ENCODE measurements at places on chromosomes 2 and 18.

DNA sequence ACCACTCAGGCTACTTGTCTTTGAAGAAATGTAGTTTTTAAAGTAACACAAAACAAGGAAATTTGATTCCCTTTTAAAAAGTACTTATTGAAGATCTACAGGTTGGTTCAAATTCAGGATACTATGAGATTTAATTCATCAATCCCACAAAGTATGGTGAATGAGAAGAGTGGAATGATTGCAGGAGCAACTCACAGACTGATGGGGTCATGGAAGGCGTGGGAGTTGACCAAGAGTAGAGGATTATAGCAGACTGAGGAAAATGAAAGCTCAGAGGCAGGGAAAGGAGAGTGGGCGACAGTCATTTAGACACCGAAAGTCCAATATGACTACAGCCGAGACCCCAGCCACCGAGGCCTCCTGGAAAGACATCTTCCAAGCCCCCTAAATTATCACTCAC, 12.5 kb upstream of the DAPL1 start:
- H3K4me1 ChIP-seq = no peaks in the 10 kb centered on the region
- H3K27me3 ChIP-seq = peaks cover 14% of the 10 kb centered on the region

- peaks cover 11% of the 10 kb centered on the region for H3K36me3 ChIP-seq
- no peak overlapping the region for H3K4me3 ChIP-seq
- H3K27me3 ChIP-seq = no peaks in the 10 kb centered on the region
These were observed 161.1 kb downstream of the FAM210A start for GRCh38 chr18:13565228-13565627.

- no peak overlapping the region for H3K4me3 ChIP-seq
- H3K27ac ChIP-seq = no peak overlapping the region
- no peaks in the 10 kb centered on the region for H3K36me3 ChIP-seq
- no peak for DNase-seq
These were observed 3.9 kb upstream of the TNS1 start for GRCh38 chr2:218006741-218007140.

DNA sequence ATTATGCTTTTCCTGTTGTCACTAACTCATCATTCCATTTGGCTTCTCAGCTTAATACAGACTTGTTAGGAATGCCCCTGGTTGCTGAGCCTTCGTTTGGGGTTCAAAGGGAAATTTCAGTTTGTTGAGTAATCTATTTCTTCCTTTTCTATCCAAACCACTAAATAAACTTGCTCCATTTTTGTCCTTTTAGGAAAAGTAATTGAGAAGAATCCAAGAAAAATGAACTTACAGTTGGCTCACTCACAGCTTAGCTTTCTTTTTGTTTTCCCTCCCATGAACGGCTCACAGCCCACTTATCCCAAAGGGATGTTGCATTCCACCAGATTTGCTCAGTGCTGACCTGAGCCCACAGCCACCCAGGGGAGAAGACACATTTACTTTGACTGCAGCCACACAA, 73.9 kb downstream of the SOX11 start:
- H3K4me3 ChIP-seq = no peak overlapping the region
- H3K36me3 ChIP-seq = no peaks in the 10 kb centered on the region
- no peaks in the 10 kb centered on the region for H3K27me3 ChIP-seq
- H3K4me1 ChIP-seq = no peaks in the 10 kb centered on the region
- no peak for DNase-seq
- H3K27ac ChIP-seq = no peak overlapping the region

GRCh38 chr2:237351046-237351445, 62.9 kb downstream of the COL6A3 start:
- no peak overlapping the region for H3K4me3 ChIP-seq
- DNase-seq = no peak
- H3K4me1 ChIP-seq = no peaks in the 10 kb centered on the region
- H3K27ac ChIP-seq = no peak overlapping the region
- peaks cover 52% of the 10 kb centered on the region for H3K36me3 ChIP-seq

GRCh38 chr2:229268626-229269025, 2.5 kb downstream of the PID1 start:
- no peak overlapping the region for H3K4me3 ChIP-seq
- H3K27me3 ChIP-seq = peaks cover 35% of the 10 kb centered on the region
- no peak for DNase-seq
- no peaks in the 10 kb centered on the region for H3K36me3 ChIP-seq
- no peaks in the 10 kb centered on the region for H3K4me1 ChIP-seq
- H3K27ac ChIP-seq = no peak overlapping the region

DNA sequence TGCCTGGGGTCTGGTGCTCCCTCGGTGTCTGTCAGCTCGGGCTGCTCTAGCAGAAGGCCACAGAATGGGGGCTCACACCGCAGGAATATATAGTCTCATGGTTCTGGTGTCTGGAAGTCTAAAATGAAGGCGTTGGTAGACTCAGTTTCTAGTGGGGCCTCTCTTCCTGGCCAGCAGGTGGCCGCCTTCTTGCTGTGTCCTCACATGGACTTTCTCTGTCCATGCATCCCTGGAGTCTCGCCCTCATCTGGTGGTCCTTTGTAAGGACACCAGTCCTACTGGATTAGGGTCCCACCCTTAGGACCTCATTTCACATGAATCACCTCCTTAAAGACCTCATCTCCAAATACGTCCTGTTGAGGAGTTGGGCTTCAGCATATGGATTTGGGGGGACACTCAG, 65.7 kb downstream of the RRM2 start:
- H3K36me3 ChIP-seq = peaks cover 5% of the 10 kb centered on the region
- H3K4me3 ChIP-seq = no peak overlapping the region
- H3K4me1 ChIP-seq = no peaks in the 10 kb centered on the region
- no peaks in the 10 kb centered on the region for H3K27me3 ChIP-seq

- no peaks in the 10 kb centered on the region for H3K4me1 ChIP-seq
- no peak overlapping the region for H3K27ac ChIP-seq
- no peak for DNase-seq
- H3K4me3 ChIP-seq = no peak overlapping the region
These were observed 167.5 kb downstream of the ALK start for GRCh38 chr2:29753671-29754444.

DNA sequence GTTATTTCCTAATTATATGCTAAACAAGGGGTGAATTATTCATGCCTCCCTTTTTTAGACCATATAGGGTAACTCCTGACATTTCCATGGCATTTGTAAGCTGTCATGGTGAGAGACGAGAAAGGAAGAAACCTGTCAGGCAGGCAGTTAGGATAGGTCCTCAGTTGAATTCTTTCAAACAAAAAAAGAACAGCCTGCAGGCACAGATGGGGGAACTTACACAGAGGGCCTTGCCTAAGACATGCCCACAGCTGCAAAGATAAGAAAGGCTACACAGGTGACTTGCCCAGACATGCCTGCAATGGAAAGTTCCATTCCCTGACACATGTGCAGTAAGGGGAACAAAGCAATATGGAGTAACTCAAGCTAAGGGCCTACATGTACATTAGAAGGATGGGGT, 128.1 kb downstream of the TMEM163 start:
- H3K4me1 ChIP-seq = peaks cover 4% of the 10 kb centered on the region
- no peak overlapping the region for H3K4me3 ChIP-seq
- DNase-seq = no peak
- peaks cover 2% of the 10 kb centered on the region for H3K27me3 ChIP-seq
- H3K36me3 ChIP-seq = no peaks in the 10 kb centered on the region

DNA sequence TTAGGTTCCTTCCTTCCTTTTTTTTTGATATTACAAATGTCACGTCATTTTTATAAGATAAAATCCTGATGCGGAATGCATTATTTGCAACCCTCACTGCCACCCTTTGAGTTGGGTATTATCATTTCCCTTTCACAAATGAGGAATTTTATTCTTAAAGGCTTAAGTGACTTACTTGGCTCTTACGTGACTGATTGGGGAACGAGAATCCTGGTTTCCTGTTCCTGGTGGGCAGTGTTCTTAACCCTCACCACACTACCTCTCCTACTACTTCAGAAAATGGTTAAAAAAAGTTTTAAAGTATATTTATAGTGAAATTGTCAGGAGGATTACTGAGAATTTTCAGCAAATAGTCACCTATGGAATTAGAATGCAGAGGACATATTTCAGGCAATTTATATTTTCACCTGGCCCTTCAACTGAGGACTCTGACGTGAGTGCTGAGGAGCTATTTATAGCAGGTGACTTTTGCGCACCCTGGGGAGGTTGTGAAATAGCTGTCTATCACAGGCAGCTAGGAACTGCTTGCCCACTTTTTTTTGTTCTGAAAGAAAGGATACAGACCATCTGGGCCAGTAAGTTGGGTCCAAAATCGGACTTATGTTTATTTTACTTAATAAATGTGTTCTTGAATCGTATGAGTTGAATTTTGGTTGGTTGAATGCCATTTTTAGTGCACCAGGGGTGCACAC, 18.7 kb upstream of the RASGRP3 start:
- no peak overlapping the region for H3K4me3 ChIP-seq
- H3K27me3 ChIP-seq = no peaks in the 10 kb centered on the region
- no peak for DNase-seq
- peaks cover 2% of the 10 kb centered on the region for H3K4me1 ChIP-seq
- H3K27ac ChIP-seq = no peak overlapping the region

- peaks cover 90% of the 10 kb centered on the region for H3K4me1 ChIP-seq
- DNase-seq = no peak
- no peaks in the 10 kb centered on the region for H3K27me3 ChIP-seq
- H3K36me3 ChIP-seq = no peaks in the 10 kb centered on the region
- no peak overlapping the region for H3K4me3 ChIP-seq
These were observed 73.2 kb downstream of the MAP4K4 start for GRCh38 chr2:101770726-101771125.

GRCh38 chr2:175844169-175844568, 157.9 kb downstream of the LNPK start:
- H3K27ac ChIP-seq = no peak overlapping the region
- H3K36me3 ChIP-seq = no peaks in the 10 kb centered on the region
- H3K27me3 ChIP-seq = peaks cover 31% of the 10 kb centered on the region
- H3K4me1 ChIP-seq = no peaks in the 10 kb centered on the region
- DNase-seq = no peak
- no peak overlapping the region for H3K4me3 ChIP-seq

- no peaks in the 10 kb centered on the region for H3K4me1 ChIP-seq
- H3K27ac ChIP-seq = no peak overlapping the region
- H3K36me3 ChIP-seq = no peaks in the 10 kb centered on the region
These were observed 41.3 kb downstream of the COL4A3 start for GRCh38 chr2:227205701-227206100.

DNA sequence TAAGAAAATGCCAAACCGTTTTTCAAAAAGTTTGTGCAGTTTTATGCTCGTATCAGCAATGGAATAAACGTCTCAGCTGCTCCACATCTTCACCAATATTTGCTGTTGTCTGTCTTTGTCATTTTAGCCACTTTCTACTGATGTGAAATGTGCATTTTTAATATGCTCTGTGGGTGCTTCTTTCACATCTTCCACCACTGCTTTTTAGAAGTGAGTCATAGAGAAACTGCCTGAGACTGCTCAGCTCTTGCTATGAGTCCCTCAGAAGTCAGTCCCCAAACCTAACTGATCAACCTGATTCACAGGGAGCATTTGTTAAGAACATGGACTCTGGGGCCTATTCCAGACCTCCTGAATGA, 41.0 kb upstream of the EPC2 start:
- no peak for DNase-seq
- H3K4me3 ChIP-seq = peak overlapping the region; percentile 60
- H3K27ac ChIP-seq = peak overlapping the region; percentile 95
- H3K4me1 ChIP-seq = peaks cover 31% of the 10 kb centered on the region
- peaks cover 3% of the 10 kb centered on the region for H3K36me3 ChIP-seq
